Central memory CD8-positive, alpha-beta T cell (primary cell): ENCODE measurements at places on chromosomes 3 and 15.

GRCh38 chr3:126954141-126954842 lies 28.6 kb upstream of the PLXNA1 start:
- H3K4me1 ChIP-seq, result no peaks in the 10 kb centered on the region
- peaks cover 4% of the 10 kb centered on the region for H3K36me3 ChIP-seq
- H3K27ac ChIP-seq, result no peak overlapping the region
- no peak overlapping the region for H3K4me3 ChIP-seq
- no peaks in the 10 kb centered on the region for H3K27me3 ChIP-seq

- H3K4me3 ChIP-seq, result no peak overlapping the region
- H3K27ac ChIP-seq, result no peak overlapping the region
- peaks cover 3% of the 10 kb centered on the region for H3K27me3 ChIP-seq
- H3K4me1 ChIP-seq, result no peaks in the 10 kb centered on the region
- DNase-seq, result no peak
These were observed 63.6 kb downstream of the CLDN1 start for GRCh38 chr3:190258634-190259033.

DNA sequence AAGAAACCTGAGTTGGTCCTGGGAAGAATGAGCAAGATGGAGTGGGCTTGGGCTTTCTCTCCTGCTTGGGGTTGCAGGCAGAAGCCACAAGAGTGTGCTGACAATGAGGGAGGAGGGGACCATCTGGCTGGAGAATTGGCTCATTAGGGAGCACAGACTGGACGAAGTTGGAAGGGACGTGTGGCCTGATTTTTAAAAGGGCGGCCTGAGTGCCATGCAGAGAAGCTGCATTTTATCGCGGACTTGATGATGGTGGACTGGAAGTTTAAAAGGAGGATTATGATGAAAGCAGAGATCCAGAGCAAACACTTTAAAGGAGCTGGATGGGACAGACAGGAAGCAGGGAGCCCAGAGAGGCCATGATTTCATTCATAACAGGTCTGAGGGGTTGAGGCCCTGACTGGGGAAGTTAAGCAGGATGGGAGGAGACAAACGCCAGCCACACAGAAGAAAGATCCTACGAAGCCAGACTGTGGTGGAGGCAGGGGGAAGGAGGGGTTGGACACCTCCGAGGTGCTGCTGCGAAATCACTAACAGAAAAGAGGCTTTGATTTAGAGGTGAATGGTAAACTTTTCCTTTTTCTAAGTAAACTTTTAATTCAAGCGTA lies 23.6 kb downstream of the TLNRD1 start:
- H3K27ac ChIP-seq, result no peak overlapping the region
- H3K27me3 ChIP-seq, result peaks cover 6% of the 10 kb centered on the region
- peaks cover 13% of the 10 kb centered on the region for H3K4me1 ChIP-seq
- no peak overlapping the region for H3K4me3 ChIP-seq
- H3K36me3 ChIP-seq, result no peaks in the 10 kb centered on the region

DNA sequence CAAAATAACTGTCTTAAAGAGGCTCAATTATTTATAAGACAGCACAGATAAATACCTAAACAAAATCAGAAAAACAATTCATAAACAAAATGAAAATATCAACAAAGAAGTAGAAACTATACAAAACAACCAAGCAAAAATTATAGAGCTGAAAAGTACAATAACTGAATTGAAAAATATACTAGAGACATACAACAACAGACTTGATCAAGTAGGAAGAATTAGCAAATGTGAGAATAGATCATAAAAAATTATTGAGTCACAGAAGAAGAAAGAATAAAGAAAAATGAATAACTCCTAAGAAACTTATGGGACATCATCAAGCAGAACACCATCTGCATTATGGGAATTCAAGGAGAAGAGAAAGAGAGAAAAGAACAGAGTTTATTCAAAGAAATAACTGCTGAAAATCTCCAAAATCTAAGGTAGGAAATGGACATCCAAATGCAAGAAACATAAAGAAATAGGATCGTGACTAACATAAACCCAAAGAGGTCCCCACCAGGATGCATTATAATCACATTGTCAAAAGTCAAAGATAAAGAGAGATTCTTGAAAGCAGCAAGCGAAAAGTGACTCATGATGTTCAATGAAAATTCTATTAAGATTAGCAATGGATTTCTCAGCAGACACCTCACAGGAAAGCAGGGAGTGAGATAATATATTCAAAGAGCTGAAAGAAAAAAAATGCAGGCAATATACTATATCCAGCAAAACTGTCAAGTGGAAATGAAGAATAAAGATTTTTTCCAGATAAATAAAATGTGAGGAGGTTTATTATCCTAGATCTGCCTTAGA lies 85.9 kb downstream of the DCLK3 start:
- no peak overlapping the region for H3K27ac ChIP-seq
- no peak for DNase-seq
- H3K4me3 ChIP-seq, result no peak overlapping the region
- H3K4me1 ChIP-seq, result no peaks in the 10 kb centered on the region
- peaks cover 36% of the 10 kb centered on the region for H3K27me3 ChIP-seq

GRCh38 chr15:44682211-44682610 lies 18.7 kb upstream of the SPG11 start:
- DNase-seq, result no peak
- no peaks in the 10 kb centered on the region for H3K27me3 ChIP-seq
- peaks cover 11% of the 10 kb centered on the region for H3K36me3 ChIP-seq
- H3K4me1 ChIP-seq, result peaks cover 77% of the 10 kb centered on the region
- peak overlapping the region; percentile 67 for H3K4me3 ChIP-seq

DNA sequence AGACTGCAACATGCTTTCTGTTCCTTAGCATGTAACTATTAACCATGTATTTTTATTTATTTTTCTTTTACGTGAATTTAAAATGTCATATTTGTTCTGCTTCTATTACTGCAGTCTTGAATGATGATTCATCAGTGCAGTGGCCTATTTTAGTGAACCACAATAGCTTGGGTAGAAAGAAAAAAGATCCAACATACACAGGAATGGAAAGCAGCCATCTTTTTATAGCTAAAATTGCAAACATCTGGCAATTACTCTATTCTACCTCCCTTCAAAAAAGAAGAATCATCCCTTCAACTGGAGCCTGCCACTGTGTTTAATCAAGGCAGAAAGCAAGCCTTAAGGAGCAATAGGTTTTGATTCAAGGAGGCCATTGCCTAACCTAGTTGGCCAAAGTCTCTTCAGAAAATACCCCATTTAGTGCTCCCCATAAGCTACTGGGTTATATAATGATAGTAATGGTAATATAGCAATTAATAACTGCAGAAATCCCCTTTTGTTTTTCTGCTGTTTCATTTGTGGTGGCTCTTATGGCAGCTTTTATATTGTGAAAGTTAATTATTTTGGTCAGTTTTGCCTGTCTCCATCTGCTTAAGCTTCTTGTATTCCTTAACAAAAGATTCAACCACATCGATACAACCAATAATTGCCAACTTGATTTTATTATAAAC lies 267.3 kb downstream of the LPP start:
- H3K27ac ChIP-seq, result no peak overlapping the region
- no peaks in the 10 kb centered on the region for H3K36me3 ChIP-seq

DNA sequence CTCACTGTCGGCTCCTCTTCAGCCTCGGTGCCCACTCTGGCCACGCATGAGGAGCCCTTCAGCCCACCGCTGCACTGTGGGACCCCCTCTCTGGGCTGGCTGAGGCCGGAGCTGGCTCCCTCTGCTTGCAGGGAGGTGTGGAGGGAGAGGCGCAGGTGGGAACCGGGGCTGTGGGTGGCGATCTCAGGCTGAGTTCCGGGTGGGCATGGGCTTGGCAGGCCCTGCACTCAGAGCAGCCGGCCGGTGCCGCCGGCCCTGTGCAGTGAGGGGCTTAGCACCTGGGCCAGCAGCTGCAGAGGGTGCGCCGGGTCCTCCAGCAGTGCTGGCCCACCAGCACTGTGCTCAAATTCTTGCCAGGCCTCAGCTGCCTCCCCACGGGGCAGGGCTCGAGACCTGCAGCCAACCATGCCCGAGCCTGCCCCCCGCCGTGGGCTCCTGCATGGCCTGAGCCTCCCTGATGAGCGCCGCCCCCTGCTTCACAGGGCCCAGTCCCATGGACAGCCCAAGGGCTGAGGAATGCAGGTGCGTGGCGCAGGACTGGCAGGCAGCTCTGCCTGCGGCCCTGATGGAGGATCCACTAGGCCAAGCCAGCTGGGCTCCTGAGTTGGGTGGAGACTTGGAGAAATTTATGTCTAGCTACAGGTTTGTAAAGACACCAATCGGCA lies 899.1 kb downstream of the SI start:
- no peaks in the 10 kb centered on the region for H3K27me3 ChIP-seq
- no peak for DNase-seq
- H3K4me3 ChIP-seq, result no peak overlapping the region
- peaks cover 1% of the 10 kb centered on the region for H3K36me3 ChIP-seq
- H3K27ac ChIP-seq, result no peak overlapping the region
- H3K4me1 ChIP-seq, result no peaks in the 10 kb centered on the region

GRCh38 chr3:127050733-127051132 lies 67.8 kb downstream of the PLXNA1 start:
- peaks cover 45% of the 10 kb centered on the region for H3K27me3 ChIP-seq
- H3K36me3 ChIP-seq, result no peaks in the 10 kb centered on the region
- H3K4me1 ChIP-seq, result no peaks in the 10 kb centered on the region
- DNase-seq, result no peak
- H3K27ac ChIP-seq, result no peak overlapping the region
- H3K4me3 ChIP-seq, result no peak overlapping the region

GRCh38 chr15:42457445-42458442 lies 33.2 kb downstream of the ZNF106 start:
- H3K4me3 ChIP-seq, result no peak overlapping the region
- no peaks in the 10 kb centered on the region for H3K27me3 ChIP-seq
- peak overlapping the region; percentile 9 for H3K27ac ChIP-seq

DNA sequence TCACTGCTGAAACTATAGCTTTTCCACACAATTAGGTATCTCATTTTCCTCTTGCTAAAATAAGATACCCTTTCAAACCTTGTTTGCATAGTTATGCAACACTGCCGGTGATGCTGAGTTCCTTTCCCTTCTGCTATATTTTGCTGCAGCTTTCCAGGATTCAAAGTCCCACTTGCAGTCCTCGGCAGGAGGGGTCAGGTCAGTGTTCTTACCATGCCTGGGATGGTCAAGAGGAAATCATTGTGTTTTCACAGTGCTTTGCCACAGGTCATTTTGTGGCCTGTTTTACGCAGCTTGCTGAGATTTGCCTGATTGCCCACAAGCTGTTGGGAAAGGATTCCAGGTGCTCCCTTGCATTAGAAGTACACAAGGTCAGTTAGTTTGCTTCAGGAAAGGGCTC lies 156.9 kb downstream of the B3GALNT1 start:
- no peak for DNase-seq
- no peak overlapping the region for H3K4me3 ChIP-seq
- no peaks in the 10 kb centered on the region for H3K36me3 ChIP-seq
- no peak overlapping the region for H3K27ac ChIP-seq
- no peaks in the 10 kb centered on the region for H3K27me3 ChIP-seq

DNA sequence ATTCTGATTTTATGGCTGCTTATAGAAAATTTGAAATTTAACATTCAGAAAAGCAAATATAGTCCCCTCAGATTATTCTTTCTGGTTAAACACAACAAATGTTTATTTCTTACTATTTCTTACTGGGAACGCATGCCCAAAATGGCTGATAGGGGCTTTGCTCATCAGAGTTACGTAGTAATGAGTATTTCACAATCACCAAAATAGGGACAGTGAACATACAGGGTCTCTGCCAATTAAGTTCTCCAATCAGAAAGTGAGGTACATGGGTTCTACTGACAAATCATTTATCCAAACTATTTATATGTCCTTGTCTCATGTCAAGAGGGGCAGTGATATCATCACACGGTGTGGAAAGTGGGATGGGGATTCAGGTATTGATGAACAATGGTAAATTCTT lies 154.5 kb downstream of the BCHE start:
- no peak overlapping the region for H3K27ac ChIP-seq
- H3K27me3 ChIP-seq, result no peaks in the 10 kb centered on the region
- DNase-seq, result no peak
- H3K36me3 ChIP-seq, result no peaks in the 10 kb centered on the region
- no peaks in the 10 kb centered on the region for H3K4me1 ChIP-seq

DNA sequence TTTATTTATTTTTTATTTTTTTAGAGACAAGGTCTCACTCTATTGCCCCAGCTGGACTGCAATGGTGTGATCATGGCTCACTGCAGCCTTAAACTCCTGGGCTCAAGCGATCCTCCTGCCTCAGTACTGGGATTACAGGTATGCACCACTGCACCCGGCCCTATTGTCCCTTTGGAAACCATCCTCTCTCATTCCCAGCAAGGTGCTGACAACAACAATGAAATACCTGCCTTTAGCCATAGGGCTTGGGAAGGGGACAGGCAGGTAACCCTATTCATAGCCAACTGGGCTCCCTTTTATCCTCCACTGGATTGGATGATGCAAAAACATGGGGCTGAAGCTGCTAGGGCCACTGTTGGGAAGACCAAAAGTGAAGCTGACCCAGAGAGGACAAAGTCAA lies 43.1 kb downstream of the SCAP start:
- no peaks in the 10 kb centered on the region for H3K27me3 ChIP-seq
- H3K4me3 ChIP-seq, result no peak overlapping the region
- no peak for DNase-seq
- peaks cover 11% of the 10 kb centered on the region for H3K4me1 ChIP-seq
- H3K36me3 ChIP-seq, result peaks cover 33% of the 10 kb centered on the region

- H3K36me3 ChIP-seq, result no peaks in the 10 kb centered on the region
- H3K27me3 ChIP-seq, result peaks cover 21% of the 10 kb centered on the region
- DNase-seq, result no peak
- no peaks in the 10 kb centered on the region for H3K4me1 ChIP-seq
- no peak overlapping the region for H3K27ac ChIP-seq
These were observed 32.0 kb downstream of the AADACL2 start for GRCh38 chr3:151765685-151766084.

- no peak overlapping the region for H3K27ac ChIP-seq
- H3K4me3 ChIP-seq, result no peak overlapping the region
- peaks cover 8% of the 10 kb centered on the region for H3K4me1 ChIP-seq
- peaks cover 16% of the 10 kb centered on the region for H3K27me3 ChIP-seq
- DNase-seq, result no peak
These were observed 100.9 kb upstream of the TLE3 start for GRCh38 chr15:70198441-70199123.

DNA sequence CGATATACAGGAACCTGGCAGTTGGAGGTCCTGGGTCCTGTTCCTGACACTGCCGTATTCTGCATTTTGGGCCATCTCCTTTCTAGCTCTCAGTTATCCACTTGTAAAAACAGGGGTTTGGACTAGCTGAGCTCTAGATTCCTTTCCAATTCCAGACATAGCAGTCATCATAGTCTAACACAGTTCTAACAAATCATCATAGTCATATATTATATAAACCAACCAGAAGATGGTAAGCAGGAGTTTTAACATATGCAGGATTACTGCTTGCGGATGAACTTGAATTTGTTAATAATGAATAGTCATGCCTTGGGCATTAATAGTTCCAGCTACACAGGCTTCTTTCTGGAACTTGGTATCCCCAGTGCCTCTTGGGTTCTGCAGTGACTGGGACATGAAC lies 26.6 kb downstream of the MASP1 start:
- no peak overlapping the region for H3K27ac ChIP-seq
- no peaks in the 10 kb centered on the region for H3K4me1 ChIP-seq
- H3K27me3 ChIP-seq, result peaks cover 70% of the 10 kb centered on the region

DNA sequence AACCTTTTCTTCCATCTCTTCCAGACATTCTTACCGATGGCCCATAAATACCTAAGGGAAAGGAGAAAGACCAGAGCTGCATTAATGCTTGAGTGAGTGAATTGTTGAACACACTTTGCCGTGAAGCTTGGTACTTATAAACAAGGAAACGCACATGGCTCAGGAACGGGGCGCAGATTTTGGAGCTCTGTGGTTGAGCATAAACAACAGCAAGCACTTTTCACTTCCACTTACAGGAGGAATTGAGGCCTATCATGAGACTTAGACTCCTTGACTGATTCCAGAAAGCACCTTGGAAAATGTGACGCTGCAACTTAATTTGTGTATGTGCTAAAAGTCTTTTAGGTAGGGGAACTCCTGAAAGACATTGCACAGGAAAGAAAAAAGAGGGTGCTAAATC lies 197.5 kb upstream of the FEZF2 start:
- H3K27me3 ChIP-seq, result no peaks in the 10 kb centered on the region
- no peaks in the 10 kb centered on the region for H3K4me1 ChIP-seq
- no peak overlapping the region for H3K4me3 ChIP-seq
- no peak for DNase-seq
- H3K27ac ChIP-seq, result no peak overlapping the region
